ENCODE measurements at places on chromosomes 2 and 18.

DNA sequence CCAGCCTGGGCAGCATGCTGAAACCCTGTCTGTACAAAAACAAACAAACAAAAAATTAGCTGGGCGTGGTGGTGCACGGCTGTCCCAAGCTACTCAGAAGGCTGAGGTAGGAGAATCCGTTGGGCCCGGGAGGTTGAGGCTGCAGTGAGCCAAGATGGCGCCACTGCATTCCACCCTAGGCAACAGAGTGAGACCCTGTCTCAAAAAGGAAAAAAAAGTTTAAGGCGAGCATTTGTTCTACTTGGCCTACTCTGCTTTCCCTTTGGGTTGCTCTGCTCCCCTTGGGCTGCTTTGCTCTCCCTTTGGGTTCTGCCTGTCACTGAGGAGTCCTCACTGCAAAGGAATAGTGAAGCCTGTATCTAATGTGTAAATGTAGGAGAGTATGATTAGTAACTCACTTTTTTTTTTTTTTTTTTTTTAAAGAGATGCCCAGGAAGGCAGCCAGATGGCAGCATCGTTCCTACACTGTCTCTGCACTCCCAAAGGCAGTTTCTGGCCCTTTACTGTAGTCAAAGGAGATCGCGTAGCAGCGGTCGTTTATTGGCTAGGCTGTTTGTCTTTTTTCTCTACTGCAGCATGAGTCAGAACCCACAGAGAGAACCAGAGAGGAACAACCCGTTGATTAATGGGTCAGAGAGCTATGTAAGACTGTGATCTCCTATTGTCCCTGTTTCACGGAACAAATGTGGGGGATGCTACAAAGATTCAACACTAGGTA lies 118.3 kb upstream of the CWC22 start:
- DNase-seq, result peak; percentile 78

DNA sequence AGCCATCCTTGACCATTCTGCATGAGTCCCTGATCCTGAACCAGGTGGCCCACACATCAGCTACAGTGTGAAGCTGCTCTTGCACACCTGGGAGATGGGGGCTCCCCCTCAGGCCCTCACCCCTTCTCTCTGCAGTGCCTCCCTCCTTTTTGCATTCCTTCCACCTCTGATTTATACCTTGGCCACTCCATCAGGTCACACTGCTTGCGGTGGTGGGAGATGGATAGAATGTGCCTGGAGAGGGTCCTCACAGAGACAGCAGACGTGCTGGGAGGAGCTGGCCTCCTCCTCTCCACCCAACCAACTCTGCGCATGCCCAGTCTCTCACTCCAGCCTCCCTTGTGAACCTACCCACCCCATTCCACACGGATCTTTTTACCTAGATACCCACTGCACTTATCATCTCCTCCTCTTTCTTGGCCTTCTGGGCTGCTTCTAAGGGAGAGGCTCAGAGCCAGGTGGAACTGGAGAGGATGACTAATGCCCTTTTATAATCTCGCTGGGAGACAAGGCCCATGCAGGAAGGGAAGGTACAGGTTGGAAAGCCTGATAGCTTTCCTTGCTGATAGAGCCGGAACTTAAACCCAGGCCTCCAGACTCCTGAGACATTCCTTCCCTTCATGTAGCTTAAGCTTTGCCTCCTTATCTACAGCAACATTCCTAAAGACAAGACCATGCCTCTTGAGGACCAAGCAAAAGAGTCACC lies 205.1 kb downstream of the ZBTB7C start:
- DNase-seq, result no peak

DNA sequence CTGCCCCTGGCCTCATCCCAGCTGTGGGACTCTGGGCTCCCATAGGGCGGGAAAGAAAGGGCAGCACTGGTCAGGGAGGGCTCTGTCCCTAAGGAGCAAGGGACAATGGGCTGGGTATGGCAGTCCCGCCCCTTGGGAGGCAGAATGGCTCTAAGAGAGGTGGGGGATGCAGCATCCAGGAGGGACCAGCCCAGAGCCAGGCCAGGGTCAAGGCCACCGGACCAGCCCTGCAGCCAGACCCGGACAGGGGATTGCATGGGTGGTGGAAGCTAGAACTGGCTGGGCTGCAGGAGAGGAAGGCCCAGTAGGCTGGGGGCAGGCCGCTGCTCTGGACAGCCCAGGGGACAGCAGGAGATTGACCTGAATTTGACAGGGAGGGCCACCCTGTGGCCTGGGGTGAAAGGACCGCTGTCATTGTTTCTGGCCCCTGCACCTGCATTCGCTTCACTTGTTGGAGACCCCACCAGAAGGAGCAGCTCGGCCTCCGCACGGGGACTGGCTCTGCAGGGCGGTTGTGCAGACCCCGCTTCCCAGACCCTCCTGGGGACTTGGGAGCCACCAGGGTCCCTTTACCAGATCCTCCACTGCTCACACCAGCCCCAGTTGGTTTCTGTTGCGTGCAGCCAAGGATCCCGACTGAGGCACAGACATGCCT lies 14.6 kb downstream of the RAMP1 start:
- no peak for DNase-seq

- no peak for DNase-seq
Measured at GRCh38 chr2:158325782-158326340, 130.7 kb downstream of the CCDC148 start.

GRCh38 chr2:201362396-201362795 lies 5.3 kb upstream of the FLACC1 start:
- DNase-seq, result no peak

DNA sequence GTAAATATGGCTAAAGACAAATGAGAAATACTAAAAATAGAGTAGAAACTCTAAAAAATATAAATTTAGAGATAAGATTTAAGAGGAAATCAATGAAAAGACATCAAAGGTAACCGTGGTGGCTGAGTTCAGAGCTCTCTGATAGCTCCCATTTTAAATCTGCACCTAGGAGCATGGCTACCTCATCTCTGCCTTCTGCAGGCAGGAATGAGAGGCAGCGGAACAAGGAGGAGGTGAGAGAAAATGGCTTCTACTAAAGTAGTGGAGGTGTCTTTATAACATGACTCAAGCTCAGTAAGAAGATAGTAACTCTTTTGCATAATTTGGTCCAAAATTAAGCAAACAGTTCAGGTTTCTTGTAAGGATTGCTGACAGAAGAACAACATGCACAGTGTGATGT lies 758.7 kb upstream of the FSHR start:
- DNase-seq, result no peak

Measured in NB4 (cell line).